ENCODE measurements at places on chromosomes 7 and 10.

GRCh38 chr7:876972-877311, 588 bp downstream of the GET4 start:
- DNase-seq: no peak

DNA sequence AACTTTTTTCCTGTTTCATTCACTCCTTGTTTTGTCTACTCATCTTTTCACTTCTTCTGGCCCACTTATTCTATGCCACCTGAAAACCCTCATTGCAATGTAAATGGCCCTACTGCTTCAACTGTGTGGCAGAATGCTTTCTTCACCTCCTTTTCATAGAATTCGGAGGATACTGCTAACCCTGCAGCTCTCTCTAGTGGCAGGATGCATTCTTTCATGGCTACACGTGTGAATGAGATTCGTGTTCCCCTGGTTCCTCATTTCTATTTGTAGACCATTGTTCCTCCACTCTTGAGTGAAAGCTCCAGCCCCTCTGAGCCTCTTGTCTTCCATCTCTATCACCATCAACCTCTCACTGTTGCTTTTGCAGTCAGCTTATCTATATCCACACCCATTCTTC, 20.9 kb upstream of the CYP26C1 start:
- no peak for DNase-seq

GRCh38 chr10:31131251-31131650, 99.6 kb upstream of the ZNF438 start:
- DNase-seq: no peak

- DNase-seq: no peak
These were observed 7.4 kb upstream of the CYCS start for GRCh38 chr7:25132430-25132829.

DNA sequence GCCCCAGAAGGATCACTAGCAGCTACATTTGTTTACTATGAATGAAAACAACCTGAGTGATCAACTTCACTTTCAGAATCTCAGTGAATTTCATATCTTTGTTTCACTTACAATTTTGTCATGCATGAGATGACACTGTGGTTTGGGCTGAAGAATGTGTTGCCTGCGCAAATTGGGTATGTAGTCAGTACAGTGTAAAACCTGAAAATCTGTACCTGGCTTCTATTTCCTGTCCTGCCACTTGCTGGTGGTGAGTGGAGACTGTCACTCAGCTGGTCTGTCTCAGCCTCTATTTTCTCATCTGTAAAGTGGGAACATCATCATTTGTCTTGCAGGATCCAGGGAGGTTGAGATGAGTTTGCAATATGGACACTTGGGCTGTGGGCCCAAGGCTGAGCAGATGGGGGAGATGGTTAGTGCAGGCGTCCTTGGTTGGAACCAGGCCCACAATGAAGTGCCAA, 118.0 kb downstream of the WDFY4 start:
- DNase-seq: no peak

- no peak for DNase-seq
These were observed 730 bp downstream of the LARP4B start for GRCh38 chr10:930625-931325.

DNA sequence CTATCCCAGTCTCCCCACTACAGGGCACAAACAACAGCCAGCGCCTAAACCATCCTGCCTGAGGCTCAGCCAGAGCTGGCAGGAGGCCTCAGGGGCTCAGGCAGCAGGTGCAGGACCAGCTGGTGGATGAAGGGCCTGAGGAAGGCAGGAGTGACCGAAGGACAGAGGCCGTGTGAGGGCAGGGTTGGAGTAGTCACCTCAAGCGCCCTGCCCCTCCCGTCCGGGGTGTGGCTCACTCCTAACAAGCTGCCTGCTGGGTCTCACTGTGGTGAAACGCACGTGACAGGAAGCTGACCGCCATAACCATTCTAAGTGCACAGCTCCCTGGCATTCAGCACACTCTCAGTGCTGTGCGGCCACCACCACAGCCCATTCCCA, 281.1 kb downstream of the ELFN1 start:
- no peak for DNase-seq

DNA sequence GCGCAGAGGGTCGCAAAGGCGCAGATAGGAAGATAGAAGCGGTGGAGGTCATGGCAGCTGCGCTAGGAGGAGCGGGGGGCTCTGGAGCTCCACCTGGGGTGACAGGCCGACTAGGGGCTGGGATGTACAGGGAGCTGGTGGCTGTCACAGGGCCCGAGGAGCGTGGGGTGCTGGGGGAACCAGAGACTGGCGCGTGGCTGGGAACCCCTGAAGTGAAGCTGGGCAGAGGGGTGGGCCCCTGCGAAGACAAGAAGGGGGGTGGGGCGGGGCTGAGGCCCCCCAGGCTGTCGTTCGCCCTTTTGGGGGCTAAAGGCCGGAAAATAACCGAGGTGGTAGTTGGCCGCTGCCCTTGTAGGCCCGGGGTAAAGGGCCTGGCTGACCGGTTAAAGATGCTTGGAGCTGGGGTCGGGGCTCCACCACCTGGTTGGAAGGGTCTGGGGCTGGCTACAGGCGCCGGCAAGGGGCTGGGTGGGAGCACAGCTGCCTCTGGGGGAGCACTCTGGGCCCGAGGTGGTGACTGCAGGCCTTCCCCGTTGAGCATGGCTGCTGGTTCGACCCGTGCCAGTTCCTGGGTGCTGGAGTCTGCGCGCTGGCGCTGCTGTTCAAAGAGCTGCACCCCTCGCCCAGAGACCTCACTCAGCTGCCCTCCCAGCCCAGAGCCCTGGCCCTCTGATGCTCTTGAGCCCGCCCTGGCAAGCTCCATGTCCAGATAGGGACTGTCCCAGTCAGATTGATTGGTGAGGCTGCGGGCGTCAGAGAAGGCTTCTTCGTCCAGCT, 6.8 kb upstream of the MYOZ1 start:
- no peak for DNase-seq

- DNase-seq: no peak
These were observed 45.9 kb upstream of the AGMO start for GRCh38 chr7:15607529-15608210.

GRCh38 chr7:141649865-141650634, 51.9 kb downstream of the DENND11 start:
- DNase-seq: no peak

- DNase-seq: no peak
These were observed 183.0 kb downstream of the HECW1 start for GRCh38 chr7:43295429-43295828.

DNA sequence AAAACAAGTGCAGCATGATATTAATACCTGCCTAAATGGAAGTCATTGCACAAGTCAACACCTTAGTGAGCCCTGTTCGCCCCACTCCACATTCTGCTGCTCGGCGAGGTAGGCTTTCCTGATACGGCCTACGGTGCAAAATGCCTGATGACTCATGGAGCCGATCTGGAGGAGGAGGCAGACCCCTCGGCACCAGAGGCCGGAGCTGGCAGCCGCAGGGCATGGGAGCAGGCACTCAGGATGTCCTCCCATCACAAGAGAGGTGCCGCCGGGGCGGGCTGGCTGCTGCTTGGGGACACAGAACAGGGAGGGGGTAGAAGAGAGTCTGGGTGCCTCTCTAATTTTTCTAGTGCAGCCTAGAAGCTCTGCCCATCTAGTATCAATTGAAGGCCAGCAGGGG, 418.5 kb upstream of the MGMT start:
- DNase-seq: no peak

DNA sequence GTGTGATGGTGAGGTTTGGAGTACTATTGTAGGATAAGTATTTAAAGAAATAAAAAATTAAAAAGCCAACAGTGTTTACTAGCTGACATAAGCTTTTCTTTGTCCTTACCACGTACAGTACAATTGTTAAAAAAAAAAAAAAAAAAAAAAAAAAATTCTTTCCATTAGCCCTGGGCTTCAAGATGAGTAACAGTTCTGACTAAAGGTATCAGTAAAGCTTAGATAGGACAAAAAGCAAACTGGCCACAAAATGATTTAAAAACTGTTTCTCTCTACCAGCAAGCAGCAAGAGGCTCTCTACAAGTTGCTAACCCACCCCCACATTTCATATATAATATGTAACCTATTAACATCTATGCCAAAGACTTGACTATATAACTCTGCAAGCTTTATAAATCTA, 17.5 kb downstream of the HYCC1 start:
- no peak for DNase-seq

DNA sequence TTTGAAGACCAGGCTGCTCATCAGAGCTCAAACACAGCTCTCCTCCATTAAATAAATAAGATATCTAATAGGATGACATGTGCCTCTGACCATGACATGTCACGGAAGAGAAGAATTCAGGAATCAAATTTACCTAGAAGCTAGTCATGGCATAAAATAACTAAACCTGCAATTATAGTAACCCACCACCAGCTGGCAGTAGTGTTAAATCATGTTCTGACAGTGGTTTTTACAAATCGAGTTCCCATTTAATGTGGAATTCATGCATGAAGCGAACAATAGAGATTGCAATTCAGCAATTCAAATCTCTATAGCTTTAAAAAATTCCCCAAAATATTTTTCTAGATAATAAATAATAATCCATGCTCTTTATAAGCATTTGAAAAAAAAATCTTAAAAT, 74.6 kb upstream of the IKZF1 start:
- no peak for DNase-seq

- DNase-seq: no peak
These were observed 137.8 kb downstream of the CHRM2 start for GRCh38 chr7:137006293-137006692.

DNA sequence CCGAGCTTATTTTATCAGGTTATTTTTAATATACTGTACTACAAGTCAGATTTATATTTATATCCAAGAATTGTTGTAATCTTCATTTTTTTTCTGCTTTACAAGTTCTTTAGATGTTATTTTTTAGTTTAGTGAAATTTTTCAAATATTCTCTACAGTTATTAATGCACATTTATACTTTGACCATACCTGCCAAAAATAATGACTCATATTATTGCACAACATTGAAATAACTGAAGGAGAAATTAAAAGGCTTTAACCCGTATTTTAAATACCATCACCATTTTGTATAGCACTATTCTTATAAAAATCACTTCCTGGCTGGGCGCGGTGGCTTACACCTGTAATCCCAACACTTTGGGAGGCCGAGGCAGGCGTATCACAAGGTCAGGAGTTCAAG, 278.5 kb downstream of the BICC1 start:
- DNase-seq: no peak
